NCI-H526 treated with DMSO at 0.1 percent for 48 hours (cell line): ENCODE measurements at places on chromosomes 12 and 14.

- no peak for DNase-seq
Observed at GRCh38 chr12:50212071-50212467, 44.9 kb upstream of the CERS5 start.

GRCh38 chr12:109845824-109846205, 12.6 kb upstream of the TRPV4 start:
- DNase-seq = no peak

DNA sequence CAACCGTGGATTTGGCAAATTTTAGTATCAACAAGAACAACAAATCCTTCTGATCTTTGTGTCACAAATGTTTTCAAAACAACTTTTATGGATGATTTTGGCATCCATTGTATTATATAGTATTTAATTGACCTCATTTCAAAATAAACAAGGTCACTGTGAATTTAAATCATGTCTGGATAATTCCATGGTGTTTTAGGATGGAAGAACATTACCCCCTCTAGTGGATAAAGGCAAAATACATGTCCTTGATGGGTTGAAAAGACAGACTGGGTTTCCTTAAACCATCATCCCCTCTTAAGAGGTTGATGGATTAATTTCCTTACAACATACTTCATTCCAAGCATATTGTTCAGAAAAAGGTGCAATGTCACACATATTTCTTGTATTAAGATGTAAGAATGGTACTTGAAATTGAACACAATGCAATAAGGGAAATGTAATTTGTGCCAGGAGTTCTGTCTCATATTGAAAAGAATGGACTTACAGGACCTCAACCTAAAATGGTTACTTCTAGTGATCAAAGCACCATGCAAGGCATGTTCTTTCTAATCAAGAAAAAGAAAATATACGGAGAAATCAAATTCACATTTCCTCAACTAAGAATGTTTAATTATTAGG, 352.0 kb downstream of the BCAT1 start:
- peak; percentile 22 for DNase-seq

GRCh38 chr12:3803865-3804472, 51.1 kb upstream of the CRACR2A start:
- DNase-seq = peak; percentile 25

DNA sequence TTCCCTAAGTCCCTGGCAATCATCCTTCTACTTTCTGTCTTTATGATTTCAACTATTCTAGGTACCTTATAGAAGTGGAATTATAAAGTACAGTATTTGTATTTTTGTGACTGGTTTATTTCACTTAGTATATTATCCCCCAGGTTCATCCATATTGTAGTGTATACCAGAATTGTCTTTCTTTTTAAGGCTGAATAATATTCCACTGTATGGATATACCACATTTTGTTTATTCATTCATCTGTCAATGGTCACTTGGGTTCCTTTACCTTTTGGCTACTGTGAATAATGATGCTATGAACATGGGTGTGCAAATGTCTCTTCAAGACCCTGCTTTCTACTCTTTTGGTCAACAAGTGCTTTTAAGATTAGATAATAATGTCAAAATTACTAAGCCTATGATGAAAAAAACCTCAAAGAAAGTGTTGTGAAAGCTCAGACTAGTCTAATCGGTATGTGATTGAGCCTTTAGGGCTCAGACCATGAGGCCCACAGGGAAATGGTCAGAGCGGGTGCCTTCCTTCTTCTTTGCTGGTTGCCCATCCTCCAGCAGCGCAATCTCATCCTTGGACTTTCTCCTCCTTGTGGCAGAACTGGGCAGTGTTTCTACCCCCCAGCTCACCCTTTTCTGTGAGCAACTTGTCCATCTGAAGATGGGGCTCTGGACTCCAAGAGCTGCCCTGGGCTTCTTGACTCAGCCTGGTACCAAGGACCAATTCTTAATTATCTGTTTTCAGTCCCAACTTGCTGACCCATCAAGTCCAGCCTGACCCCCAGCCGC, 105.4 kb downstream of the TTC8 start:
- DNase-seq = no peak
